ENCODE measurements at places on chromosomes 7 and 10. TPM values are rescaled to one million over a fixed set of nuclear protein-coding genes. Genes with fewer than 3 reads are reported as not detected.

AKR1E2 gene
- total RNA-seq = 3.3 TPM

EGR2 gene
- total RNA-seq = 3.5 TPM

UPK3B gene
- 507 TPM for total RNA-seq

CAMK2G gene
- total RNA-seq = 35.6 TPM

- no peak for DNase-seq
These were observed 17.9 kb upstream of the EIF3B start for GRCh38 chr7:2336626-2337299.

GRCh38 chr10:59687657-59688056 is 22.0 kb downstream of the SLC16A9 start:
- DNase-seq = no peak

- DNase-seq = no peak
These were observed 61.9 kb upstream of the OPN4 start for GRCh38 chr10:86592413-86592812.

DNA sequence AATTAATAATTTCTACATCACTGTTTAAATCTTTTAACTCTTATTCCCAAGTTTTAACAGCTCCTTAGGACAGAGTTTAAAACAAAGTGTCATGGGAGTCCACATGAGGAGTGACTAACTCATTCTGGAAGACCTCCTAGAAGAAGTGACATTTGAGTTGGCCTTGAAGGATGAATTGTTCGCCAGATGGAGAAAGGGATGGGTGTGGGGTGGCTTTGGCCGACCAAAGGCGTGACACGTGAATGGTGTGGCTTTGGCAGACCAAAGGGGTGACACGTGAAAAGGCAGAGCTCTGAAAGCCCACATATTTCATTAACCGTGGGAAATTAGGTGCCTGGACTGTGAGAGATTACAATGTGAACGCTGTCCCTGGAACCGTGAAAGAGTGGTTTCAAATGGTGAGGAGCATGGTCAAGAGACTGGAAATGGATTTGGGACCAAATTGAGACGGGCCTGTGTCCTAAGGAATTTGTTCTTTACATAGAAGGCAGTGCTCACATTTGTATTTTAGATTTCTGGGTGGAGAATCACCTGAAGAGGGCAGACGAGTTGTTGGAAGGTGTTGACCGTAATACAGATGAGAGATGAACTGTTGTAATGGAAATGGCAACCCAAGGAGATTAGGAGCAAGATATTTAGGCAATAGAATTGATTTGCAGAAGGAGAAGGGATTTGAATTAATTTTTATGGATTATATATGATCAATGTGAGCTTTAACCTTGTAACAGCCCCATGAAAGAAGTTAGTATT is 228.1 kb downstream of the BICC1 start:
- DNase-seq = no peak

GRCh38 chr10:51800121-51800520 is 100.7 kb upstream of the CSTF2T start:
- no peak for DNase-seq

- no peak for DNase-seq
These were observed 91.4 kb downstream of the SIRT1 start for GRCh38 chr10:67975871-67976270.

GRCh38 chr10:62109587-62110293 is 158.9 kb downstream of the RTKN2 start:
- no peak for DNase-seq

DNA sequence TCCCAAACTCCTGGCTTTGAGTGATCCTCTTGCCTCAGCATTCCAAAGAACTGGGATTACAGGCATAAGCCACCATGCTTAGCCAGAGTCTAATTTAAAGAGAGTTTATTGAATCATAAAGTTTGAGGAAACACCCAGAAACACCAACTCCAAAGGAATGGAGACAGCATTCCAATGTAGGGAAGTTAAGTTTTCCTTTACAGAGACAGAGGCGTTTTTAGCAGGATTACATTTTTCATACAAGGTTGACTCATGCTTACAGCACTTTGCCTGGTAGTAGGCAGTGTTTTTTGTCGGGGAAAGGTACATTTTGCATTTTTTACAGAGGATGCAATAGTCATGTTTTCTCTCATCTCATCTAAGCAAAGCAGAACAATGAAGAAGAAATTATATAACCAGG is 18.9 kb upstream of the OPN4 start:
- DNase-seq = no peak

- no peak for DNase-seq
These were observed 1155.1 kb upstream of the SORCS1 start for GRCh38 chr10:108319434-108320222.

- DNase-seq = peak; percentile 93
These were observed 1.6 kb downstream of the ZNF467 start for GRCh38 chr7:149771720-149772240.

DNA sequence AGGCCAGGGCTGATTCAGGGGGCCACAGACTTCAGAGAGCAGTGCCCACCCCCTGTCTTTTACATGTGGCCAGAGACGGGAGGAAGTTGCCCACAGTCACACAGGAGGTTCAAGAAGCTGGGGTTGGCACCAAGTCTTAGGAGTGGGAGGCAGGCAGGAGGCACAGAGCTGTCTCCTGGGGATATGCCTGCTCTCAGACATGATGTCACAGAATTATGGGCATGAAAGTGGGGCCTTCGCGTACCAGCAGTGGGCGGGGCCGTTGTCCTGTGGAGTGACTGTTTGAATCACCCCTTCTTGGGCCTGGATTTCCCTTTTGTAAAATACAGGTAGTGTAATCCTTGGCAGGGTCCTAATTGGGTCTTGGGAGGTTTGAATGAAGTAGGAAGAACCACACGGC is 81.2 kb upstream of the PPIF start:
- no peak for DNase-seq

DNA sequence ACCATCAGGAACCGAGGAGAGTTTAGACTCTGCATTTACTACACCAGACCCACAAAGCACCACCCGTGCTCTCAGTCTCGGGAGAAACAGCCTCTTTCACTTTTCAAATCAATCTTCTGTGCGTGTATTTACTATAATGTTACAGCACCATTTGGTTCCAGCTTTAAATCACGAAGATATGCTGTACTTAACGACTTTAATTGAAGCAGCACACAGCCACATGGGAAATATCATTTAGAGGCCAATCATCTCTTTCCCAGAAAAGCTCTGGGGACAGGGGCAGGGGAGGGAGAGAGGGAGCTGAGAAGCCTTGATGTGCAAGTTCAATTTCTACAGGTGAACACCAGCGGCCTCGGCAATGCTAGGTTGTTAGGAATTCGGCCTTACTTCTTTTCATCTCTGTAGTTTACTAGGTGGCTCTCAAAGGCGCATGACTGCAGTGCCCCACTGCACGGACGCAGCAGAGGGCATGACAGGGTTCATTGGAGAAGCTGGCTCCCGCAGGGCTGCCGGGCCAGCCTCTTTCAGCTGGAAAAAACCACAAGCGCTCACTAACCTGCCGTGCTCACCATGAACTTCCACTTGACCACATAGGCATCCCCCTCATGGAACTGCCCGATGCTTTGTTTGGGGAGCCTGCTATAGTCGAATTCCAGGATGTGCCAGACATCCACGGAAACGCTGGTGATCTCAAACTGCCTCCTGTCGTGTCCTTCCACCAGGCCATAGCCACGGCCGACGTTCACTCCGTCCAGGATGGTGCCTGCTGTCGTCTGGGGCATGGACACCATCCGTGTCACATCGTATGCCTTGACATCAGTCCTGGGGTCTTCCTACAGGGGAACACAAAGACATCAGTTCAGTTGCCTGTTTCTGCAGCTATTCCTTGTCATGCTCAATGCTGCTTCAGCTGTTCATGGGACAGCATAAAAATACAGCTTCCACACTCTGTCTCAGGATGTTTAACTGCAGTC is 154.5 kb downstream of the SVIL start:
- no peak for DNase-seq

GRCh38 chr10:114819322-114819721 is 2.3 kb upstream of the FHIP2A start:
- no peak for DNase-seq

GRCh38 chr7:49513911-49514310 is 259.5 kb upstream of the VWC2 start:
- DNase-seq = no peak

DNA sequence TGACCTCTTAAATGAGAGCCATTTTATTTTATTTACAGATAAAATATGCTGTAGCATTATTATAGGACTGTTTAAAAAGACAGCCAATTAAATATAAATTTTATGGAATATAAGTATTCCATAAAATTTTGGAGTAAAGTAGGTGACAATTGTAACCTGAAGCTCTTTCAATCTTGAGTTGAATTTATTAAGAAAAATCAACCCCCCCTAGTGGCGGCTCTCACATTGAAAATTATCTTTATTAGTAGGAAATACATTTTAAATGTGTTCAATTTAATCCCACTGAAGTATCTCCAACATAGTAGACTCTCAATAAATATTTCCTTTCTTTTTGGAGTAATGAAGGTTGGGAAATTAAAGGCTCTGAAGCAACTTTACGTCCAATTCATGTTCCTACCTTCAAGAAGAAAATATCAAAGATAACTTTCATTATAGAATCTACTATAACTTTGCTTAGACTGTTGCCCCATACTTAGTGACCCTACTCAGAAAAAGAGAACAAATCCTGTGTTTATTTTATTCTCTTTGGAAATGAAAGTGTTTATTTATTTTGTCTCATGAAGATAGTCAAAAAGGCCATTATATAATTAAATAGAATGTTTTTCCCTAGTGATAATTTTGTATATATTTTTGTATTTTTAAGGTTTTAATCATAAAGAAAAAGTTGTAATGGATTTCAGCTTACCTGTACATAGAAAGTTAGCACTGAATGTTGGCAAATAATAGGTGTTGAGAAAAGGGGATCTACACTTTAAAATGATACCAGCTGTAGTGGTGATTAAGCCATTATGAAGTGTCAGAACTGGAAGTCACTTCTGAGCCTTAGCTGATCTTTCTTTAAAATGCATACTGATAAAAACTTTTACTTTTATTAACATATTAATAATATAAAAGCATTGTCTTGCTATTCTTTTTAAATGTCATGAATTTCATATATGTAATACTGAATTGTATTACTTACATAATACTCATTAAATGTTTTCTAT is 3.3 kb downstream of the AHR start:
- DNase-seq = no peak

- DNase-seq = no peak
These were observed 34.8 kb downstream of the GRID2IP start for GRCh38 chr7:6516387-6516983.

DNA sequence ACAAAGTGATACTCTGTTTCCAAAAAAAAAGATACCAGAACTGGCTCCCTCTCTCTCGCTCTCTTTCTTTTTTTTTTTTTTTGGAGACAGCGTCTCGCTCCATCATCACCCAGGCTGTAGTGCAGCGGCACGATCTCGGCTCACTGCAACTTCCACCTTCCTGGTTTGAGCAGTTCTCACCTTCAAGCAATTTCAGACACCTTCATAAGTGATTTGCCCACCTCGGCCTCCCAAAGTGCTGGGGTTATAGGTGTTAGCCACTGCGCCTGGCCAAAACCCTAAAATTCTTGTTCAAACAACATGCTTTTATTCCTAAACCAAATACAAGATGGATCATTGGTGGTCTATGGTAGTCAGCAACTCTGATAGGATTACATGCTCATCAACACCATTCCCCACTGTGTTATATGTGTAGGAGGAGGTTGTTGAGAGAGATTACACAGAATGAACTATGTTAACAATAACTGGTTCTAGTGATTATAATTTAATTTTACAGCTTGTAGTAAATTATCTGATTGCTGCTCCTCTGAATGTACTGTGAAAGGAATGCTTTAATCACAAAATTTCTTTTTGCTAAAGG is 15.5 kb downstream of the ACBD5 start:
- DNase-seq = no peak

- DNase-seq = no peak
These were observed 191.8 kb downstream of the ADARB2 start for GRCh38 chr10:1545524-1545923.
